ENCODE measurements at places on chromosomes 13 and 19.

DNA sequence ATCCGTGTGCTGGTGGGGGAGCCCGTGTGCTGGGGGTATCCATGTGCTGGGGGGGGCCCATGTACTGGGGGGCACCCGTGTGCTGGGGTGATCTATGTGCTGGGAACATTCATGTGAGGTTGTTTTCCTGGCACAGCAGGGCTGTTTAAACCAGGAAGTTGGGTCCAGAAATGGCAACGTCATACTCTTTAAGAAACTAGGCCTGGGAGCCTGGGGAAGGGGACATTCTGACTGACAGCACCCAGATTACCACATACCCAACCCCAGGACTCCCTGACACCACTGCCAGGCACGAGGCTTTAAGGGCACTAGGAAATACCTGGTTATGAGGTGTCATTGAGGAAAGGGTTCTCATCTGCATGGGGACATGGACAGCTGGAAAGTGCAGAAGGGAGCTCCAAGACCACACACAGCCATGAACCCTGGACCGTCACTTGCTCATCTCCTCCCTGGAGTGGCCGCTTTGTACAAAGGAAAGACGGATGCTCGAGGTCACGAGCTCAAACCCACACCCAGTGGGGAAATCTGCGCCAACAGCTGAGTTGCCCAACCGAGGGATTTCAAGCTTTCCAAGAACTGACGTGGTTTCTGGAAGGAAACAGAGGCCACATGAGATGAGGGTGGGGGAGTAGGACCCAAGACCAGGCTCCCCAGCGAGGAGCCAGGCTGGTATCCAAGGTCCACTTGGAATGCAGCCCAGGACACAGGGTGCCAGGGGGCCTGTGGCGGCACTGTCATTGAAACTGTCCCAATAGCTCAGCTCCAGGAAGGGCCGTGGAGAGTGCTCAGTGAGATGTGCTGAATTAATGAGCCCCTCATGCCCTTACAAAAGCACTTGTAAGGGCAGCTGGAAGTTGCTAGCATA lies 40.9 kb downstream of the RAB20 start:
- DNase-seq: no peak

- DNase-seq: peak; percentile 74
Measured at GRCh38 chr19:7340959-7341837, 7.5 kb upstream of the ARHGEF18 start.

GRCh38 chr19:4369888-4370260 lies 26.5 kb downstream of the MPND start:
- peak; percentile 66 for DNase-seq

DNA sequence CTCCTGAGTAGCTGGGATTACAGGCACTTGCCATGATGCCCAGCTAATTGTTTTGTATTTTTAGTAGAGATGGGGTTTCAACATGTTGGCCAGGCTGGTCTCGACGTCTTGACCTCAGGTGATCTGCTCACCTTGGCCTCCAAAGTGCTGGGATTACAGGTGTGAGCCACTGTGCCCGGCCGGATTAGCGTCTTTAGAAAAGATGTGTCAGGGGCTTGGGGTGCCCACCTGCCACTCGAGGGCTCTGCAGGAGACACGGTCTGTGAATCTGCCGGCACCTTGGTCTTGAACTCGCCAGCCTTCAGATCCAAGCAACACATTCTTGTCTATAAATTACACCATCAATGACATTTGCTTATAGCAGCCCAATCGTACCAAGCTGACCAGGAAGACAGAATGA lies 38.8 kb upstream of the TUBGCP3 start:
- DNase-seq: no peak

DNA sequence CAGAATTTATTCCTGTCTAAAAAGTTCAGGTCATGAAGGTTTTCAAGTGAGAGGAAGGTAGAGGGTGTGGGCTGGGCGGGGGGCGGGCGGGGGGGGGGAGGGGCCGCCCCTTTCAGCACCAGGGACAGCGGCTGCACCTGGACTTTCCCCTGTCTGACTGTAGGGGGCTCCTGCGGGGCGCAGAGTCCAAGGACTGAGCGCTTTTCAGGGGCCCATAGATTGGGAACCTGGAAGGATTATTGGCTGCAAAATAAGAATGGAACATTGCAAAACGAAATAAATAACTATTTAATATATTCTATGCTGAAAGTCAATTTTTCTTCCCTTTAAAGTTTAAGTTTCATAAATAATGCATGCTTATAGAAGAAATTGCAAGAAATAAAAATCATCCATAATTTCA lies 8.9 kb upstream of the CYP4F3 start:
- DNase-seq: no peak

DNA sequence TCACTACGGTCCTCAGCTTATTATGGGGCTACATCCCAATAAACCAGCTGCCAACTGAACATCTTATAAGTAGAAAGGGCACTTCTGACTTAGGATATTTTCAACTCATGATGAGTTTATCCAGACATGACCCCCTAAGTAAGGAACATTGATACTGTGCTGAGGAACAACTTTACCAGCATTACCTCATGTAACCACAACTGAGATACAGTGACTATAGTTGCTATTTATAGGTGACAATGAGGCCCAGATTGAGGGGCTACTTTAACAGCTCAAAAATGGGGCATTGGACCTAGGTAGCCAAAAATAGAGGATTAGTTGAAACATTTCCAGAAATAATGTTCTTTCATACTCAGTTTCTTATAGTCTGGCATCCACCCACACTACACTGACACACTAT lies 26.8 kb downstream of the SKA3 start:
- no peak for DNase-seq

DNA sequence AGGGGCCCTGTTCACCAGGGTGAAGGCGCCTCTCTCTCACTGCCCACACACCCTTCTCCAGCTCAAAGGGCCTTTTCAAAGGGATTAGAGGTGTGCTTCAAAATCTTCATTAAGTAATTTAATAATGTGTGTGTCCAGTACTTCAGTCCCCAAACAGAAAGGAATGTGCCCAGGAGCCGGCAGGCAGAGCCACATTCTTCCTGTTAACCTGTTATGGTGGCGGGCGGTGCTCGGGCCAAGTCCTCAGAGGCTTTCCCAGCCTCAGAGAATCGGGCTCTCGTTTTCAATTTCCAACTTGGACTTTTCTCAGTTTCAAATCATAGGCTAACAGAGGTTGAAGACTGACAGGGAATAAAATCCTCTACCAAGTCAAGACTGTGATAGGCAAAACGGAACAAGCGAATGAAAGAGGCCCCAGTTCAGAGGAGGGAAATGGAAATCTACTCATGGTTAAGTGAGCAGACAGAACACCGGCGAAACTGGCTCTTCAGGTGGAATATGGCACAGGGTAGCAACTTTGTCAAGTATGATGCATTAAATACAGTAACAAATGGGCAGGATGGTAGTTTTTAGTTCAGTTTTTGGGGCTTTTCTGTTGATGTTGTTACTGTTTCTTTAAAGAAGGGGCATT lies 68.6 kb downstream of the FOXO1 start:
- no peak for DNase-seq

GRCh38 chr19:41363371-41363752 lies 587 bp downstream of the B9D2 start:
- no peak for DNase-seq

DNA sequence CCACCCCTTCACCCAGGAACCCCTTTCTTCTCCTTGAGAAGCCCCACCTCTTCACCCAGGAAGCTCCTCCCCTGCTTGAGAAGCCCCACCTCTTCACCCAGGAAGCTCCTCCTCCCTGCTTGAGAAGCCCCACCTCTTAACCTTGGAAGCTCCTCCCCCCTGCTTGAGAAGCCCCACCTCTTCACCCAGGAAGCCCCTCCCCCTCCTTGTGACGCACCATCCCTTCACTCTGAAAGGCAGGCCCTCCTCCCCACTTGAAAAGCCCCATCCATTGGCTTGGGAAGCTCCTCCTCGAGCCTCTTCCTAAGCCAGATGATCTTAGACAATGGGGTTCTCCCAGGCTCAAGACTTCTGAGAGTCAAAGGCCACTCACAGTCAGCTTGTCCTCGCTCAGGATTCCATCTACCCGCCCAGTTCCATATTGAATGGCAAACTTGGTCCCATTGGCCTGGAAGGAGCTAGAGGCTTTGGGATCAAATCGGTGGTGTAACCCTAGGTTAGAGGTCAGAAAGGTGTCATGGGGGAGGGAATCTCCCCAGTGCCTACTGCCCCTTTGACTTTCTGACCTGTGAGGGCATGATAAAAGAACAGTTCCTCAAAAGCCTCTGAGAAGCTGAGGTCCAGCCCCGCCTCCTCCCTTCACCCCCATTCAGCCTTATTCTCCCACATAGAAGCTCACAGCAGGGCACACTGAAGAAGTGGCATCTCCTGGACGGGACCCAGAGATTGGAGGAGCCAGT lies 4.0 kb downstream of the NAPSA start:
- DNase-seq: no peak

- DNase-seq: no peak
Measured at GRCh38 chr13:104553186-104553585, 1487.0 kb upstream of the SLC10A2 start.

- DNase-seq: no peak
Measured at GRCh38 chr19:36963280-36963679, 47.1 kb downstream of the ZNF568 start.

DNA sequence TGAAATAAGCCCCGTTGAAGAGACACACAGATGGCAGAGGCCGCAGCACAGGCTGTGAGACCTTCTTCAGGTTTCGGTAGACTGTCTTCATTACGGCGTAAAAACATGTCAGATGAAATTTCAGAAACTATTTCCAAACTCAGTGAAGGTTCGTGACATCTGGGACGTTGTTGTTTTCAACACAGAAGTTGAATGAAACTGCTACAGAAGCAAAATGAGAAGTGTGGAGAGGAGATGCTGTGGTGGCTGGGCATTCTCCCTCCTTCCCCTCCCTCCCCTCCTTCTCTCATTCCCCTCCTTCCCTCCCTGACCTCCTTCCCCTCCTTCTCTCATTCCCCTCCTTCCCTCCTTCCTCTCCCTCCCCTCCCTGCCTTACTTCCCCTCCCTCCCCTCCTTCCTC lies 113.6 kb downstream of the ATP11A start:
- no peak for DNase-seq

- DNase-seq: no peak
Measured at GRCh38 chr13:111895896-111896821, 170.8 kb upstream of the SOX1 start.

GRCh38 chr19:19296953-19297689 lies 23.2 kb downstream of the SUGP1 start:
- no peak for DNase-seq

DNA sequence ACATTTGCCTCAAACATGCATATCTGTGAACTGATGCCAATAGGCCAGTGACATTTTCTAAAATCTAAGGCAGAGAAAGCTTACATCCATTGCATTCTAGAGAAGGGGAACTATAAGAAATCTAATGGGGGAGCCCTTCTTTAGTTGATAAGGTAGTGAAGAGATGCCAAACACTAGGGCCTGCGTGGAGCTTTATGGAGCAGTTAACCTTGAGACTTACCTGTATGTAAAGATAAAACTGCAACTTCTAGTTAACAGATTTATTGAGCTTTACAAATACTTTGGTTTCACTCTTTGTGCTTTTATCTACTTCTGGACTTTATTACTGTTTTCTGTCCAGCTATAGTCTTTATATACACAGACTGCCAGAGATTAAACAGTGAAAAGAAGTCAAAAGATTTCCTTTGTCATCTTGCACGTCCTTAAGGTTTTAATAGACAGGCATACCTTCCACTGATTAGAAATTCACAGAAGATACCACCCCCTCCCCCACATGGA lies 457.6 kb downstream of the KLF12 start:
- no peak for DNase-seq

DNA sequence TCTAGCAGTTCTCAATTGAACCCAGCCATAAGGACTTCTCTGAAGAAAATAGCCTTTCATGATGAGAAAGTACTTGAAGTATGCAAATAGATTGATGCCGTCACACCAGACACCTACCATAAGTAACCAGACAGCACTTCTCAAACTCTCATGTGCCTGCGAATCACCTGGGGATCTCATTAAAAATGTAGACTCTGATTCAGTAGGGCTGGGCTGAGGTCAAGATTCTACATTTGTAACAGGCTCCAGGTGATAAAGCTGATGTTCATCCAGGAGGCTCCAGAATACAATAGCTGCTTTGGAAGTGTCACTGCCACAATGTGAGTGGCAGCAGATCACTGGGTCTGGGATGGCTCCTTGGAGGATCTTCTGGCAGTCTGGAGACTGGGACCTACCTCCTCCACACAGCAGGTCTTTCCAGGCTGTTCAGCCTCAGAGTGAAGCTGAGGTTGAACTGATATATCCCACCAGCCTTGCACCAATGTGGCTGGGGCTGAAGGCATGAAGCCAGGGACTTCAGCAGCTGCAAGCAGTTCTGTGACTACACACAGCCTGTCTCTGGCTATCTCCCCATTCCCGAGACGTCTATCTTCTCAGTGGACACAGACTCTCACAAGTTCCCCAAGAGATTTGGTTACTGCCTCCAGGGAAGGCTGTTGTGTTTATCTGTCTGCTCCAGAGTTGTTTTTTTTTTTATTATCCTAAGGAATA lies 9.1 kb downstream of the MBNL2 start:
- no peak for DNase-seq

- DNase-seq: no peak
Measured at GRCh38 chr19:10861103-10861651, 10.2 kb upstream of the CARM1 start.

- no peak for DNase-seq
Measured at GRCh38 chr19:42629191-42629590, 34.5 kb upstream of the CEACAM8 start.

DNA sequence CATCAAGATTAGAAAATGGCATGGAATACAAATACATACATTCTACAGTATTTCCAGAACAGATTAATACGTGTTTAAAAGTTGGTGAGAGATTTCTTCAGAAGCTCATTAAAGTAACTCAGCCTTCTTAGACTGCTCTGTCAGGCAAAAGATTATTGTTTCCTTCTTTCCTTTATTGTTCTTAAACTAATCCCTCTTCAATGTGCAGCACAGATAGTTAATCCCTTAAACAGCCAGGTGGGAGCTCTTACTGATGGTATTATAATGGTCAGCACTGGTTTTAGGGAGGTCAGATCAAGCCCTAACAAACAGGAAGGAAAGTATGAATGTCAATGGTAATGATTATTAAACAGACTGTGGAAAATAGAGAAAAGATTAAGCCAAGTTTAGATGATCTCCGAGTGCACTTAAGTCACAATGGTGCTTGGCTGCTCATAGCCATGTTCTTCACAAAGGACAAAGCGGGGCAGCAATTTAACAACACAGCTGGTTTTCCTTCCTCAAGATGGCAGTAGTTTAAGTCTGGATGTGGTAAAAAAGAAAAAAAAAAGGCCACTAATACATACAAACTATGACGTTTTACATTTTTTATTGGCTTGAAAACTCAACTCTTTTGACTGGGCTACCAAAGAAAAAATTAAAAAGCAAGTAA lies 992.6 kb downstream of the PCDH9 start:
- no peak for DNase-seq

DNA sequence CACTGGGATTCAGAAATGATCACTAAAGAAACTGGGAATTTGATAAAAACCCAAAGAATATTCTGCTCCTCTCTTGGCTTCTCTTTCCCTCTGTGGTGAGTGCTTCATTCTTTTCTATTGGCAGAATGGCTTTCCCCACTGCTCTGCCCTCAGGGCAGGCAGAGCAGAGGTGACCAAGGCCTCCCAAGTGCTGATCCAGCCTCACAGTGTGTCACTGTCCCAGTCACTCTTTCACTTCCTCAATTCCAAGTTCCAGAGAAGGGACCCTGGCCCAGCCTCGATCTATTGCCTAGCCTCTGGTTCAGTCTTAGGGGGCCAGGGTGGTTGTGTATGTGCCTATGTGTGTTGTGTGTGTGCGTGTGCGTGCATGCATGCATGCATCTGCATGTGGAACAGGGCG lies 180.6 kb upstream of the TMTC4 start:
- DNase-seq: no peak
